ENCODE measurements at places on chromosomes 13 and 19.

GRCh38 chr13:30141775-30142485 lies 165.4 kb downstream of the KATNAL1 start:
- DNase-seq, result no peak

GRCh38 chr13:100175078-100175802 lies 86.3 kb downstream of the PCCA start:
- no peak for DNase-seq

DNA sequence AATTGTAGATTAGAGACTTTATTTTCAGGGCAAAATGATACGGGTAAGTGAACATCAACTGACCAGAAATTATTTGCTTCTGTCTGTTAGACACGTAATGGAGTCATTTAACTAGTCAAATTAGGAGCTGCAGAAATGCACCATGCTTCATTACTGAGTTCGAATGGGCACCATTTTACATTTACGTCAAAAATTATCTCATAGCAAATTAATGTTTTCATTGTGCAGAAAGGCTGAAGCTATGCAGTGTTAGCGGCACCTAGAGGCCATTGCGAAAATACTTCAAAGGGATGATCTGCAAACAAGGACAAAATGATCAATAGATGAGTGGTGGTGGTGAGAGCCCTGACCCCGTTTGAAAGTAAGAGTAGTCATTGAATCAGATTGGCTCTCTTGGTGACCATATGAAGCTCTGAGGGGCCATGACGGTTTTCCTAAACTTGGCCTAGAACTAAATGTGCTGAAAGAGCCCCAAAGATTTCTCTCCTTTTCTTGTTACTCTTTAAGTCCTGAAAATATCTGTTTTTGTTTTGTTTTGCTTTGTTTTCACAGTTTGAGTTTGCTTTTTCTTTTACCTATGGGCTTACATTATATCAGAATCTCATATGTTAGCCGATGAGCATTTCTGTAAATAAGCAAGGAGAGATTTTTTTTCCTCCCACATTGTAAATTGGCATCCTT lies 277.9 kb downstream of the ZNF536 start:
- peak; percentile 20 for DNase-seq

- DNase-seq, result no peak
Measured at GRCh38 chr13:44199627-44200207, 173.9 kb upstream of the SERP2 start.

DNA sequence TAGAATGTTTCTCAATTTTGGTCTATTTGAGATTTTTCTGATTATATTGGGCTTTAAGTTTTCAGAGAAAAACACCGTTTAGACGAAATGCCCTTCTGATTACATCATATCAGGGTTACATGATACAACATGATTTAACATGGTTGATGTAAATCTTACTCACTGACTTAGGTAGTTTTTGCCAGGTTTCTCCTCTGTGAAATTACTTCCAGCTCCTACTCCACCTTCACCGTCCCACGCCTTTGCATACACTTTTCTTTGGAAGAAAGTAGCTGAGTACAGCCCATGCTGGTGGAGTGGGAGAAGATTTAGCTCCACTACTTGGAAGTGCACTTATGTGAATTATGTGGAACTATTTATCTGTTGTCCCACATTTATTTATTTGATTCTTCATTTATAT lies 433.2 kb upstream of the KLHL1 start:
- no peak for DNase-seq

GRCh38 chr13:77724092-77724491 lies 26.6 kb downstream of the SLAIN1 start:
- peak; percentile 42 for DNase-seq
